ENCODE measurements at places on chromosomes 5 and 9. TPM values are rescaled to one million over a fixed set of nuclear protein-coding genes. Genes with fewer than 3 reads are reported as not detected.
A peak's percentile ranks its signal among the peaks of the same experiment; 100 is the strongest.

- no peak for DNase-seq
These were observed 2.8 kb downstream of the GALNT10 start for GRCh38 chr5:154193283-154193682.

DNA sequence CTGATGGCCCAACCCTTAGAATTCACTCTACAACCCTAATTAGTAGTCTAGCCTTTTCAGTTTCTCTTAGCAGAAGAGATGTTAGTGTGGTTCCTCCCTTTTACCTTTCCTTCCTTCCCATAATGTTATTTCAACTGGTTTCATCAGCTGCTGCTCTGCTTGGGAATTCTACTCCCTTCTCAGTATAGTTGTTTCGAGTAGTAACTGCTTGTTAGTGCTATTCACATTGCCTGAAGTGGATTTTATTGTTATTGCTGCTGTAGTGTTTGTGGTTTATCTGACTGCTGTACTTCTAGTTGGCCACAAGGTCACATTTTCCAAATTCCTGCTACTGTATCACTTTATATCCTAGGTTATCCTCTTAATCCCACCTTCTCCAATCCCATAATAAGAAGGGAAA is 29.7 kb downstream of the SMIM15 start:
- no peak for DNase-seq

GRCh38 chr5:33887268-33887667 is 4.5 kb downstream of the ADAMTS12 start:
- no peak for DNase-seq

- no peak for DNase-seq
These were observed 100.9 kb upstream of the HCN1 start for GRCh38 chr5:45796959-45797553.

GRCh38 chr5:107306594-107306993 is 364.1 kb downstream of the EFNA5 start:
- DNase-seq = no peak

DNA sequence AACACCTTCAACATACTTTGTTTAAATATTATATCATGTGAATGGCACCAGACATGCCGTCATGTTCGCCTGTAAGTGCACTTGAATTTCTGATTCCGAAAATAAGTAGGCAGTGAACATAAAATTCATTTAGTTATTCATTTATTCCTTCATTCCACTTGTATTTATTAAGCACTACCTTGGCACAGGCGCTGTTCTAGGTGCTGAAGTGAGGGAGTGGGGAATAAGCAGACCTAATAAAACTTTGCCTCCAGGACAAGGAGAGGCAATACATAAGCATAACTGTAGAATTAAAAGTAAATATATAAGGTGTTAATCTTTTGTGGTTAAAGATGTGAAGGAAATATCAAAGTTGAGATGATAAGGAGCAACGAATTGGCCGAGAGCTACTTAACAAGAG is 297.4 kb downstream of the TENT4A start:
- no peak for DNase-seq

DNA sequence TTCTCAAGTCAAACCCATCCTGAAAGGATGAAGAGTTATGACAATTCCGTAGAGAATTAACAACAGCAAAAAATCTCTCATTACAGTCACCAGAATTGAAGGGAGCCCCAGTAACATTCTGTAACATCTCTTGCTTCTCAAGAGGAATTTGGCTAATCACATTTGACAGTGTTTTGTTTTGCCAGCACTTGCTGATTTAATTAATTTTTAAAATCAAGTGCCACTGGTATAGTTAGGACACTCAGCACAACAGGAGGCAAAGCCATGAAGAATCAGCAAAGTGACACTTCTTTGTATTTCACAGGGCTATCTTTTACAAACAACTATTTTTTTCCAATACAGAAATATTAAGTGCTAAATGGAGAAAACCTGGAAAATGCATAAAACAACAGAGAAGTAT is 152.8 kb downstream of the MCTP1 start:
- no peak for DNase-seq

DNA sequence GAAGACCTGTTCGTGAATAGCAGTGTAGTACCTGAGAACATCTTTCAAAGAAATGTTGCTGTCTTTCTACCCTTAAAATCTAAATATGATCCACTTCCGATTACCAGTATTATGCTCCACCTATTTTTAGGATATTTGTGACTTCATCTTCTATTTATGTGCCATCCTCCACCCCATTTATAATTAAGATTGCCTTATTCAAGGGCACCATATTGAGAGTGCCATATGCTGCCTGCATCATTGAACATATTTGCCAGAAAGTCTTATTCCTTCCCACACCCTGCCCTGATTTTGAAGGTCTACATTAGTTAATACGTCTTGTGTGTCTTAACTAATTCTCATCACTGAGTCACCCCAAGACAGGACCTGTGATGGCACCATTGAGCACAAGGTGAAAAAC is 1076.7 kb downstream of the CDH12 start:
- DNase-seq = no peak

GRCh38 chr5:61059499-61059898 is 102.8 kb downstream of the SMIM15 start:
- no peak for DNase-seq

DNA sequence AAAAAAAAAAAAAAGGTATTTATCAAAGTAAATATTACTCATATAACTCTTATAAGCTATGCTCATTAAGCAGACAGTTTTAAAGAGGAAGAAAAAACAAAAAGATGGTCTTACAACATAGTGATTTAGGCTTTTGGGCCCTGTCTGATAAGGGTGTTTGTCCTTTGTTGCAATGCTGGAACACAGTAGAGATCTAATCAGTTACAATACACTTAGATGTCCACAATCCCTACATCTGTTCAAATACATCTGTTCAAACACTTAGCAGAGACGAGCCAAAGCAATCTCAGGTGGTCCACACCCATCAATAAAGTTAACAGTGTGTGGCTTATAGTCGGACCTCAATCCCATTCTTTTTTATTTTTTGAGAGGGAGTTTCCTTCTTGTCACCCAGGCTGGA is 11.0 kb downstream of the PRXL2C start:
- DNase-seq = no peak

- no peak for DNase-seq
These were observed 24.7 kb upstream of the ANKRD34B start for GRCh38 chr5:80594810-80595209.

DNA sequence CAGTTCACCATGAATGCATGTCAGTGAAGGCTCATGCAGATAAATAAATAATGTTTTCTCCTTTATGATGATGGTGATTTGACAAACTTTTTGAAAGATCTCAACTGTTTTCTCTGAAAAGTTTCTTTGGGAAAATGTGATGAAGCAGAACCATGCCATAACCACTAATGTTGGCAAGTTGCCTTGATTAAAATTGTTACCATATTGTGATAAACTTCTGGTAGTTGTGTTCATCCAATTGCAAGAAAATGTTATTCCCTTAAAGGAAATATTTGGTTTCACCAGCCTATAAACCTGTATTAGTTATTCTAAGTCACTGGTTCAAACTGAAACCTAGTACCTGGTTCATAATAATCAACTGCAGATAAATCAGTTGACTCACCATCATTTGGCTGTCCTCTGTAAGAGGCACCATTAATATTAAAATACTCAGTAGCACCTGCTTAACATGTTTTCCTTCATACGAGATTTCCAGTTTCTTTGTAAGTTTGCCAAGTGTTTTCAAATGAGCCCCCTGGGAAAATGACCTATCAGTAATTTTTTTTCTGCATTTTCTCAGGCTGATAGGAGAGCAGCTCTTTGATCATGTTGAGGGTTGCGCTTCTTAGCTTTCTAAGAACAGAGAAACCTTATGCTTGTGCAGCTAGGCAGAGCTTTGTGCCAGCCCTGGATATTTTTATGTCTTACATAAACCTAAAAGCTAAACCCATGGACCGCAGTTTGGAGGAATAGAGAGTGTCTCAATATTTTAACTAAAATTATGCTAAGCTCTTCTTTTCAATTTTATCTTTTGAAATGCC is 88.0 kb downstream of the LURAP1L start:
- no peak for DNase-seq

DNA sequence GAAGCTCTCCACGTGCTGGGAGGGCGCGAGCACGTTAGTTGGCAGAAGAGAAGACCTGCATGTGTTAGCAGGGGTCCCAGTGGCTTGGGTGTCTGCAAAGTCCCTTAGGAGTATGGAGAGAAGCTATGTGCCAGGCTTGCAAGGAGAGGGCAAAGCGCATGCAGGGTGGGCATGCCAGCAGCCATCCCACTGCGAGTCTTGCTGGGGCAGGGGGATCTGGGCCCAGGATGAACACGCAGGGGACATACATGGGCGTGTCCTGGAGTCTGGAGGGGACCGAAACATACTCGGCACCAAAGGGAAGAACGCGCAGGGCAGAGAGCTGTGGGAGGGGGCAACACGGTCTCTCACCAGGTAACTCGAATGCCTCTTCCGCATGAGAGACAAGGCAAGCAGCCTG is 43.6 kb upstream of the IPPK start:
- no peak for DNase-seq

DNA sequence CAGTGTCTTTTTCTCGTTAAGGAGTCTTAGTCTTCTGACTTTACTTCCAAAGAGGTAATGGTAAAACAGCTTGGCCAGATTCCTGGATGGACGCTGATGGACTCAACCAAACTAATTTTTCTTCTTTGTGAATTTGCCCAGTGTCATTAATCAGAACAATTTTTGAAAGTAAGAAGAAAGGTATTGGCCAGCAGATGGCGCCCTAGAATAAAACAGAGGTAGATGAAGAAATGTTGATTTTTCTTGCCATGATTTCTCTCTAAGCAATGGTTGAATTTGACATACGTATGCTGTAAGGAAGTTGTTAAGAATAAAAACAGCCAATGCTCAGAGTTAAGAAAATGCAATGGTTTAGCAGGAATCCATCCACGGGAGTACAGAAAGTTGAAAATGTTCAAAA is 500.0 kb downstream of the DIRAS2 start:
- DNase-seq = no peak

GRCh38 chr5:141637123-141637766 is 448 bp downstream of the RELL2 start:
- peak; percentile 80 for DNase-seq

GRCh38 chr9:84705128-84705527 is 35.6 kb downstream of the NTRK2 start:
- DNase-seq = no peak

GRCh38 chr9:8826281-8826680 is 1026.7 kb upstream of the DMAC1 start:
- no peak for DNase-seq

- no peak for DNase-seq
These were observed 308.1 kb downstream of the LRRC70 start for GRCh38 chr5:62886603-62887315.

DNA sequence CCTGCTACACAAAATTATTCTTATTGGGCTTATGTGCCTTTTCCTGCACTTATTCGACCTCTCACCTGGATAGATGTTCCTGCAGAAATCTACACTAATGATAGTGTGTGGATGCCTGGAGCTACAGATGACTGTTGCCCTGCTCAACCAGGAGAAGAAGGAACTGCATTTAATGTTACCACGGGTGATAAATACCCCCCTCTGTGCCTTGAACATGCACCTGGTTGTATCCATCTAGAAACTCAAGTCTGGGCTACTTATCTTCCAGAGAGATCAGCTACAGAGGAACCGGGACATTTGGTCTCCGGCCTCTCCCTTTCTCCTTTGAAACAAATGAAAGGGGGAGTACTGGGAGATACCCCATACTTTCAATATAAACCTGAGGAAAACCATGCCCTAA is 54.5 kb downstream of the SH3PXD2B start:
- no peak for DNase-seq

DNA sequence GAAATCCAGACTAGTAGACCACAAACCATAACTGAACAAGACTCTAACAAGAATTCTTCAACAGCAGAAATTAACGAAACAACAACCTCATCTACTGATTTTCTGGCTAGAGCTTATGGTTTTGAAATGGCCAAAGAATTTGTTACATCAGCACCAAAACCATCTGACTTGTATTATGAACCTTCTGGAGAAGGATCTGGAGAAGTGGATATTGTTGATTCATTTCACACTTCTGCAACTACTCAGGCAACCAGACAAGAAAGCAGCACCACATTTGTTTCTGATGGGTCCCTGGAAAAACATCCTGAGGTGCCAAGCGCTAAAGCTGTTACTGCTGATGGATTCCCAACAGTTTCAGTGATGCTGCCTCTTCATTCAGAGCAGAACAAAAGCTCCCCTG is 68.6 kb downstream of the VCAN start:
- no peak for DNase-seq

GRCh38 chr9:8917956-8918739 is 1118.6 kb upstream of the DMAC1 start:
- no peak for DNase-seq

DNA sequence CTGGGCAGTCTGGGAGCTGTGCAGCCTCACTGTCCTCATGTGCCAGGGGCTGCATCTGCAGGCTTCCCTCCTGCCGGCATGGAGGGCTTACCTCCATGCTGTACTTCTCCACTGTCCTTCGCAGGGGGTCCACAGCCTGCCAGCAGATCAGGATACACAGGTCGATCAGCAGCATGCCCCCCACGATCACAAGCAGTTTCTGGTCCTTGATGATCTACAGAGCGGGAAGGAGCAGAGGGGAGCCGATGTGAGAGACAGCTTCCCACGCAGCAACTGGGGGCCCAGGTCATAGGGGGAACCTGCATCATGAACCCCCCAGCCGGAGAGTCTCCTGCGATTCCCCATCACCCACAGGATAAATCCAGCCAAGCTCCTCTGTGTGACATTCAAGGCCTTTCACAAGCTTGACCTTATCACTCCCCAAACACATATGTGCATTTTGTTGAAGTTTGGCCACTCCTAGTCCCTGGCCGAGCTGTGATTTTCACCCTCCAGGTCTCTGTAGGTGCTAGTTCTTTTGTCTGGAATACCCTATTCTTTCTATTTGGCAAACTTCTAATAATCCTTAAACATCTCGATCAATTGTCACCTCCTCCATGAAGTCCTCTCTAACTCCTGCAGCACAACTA is 107.3 kb upstream of the TBC1D2 start:
- DNase-seq = no peak

DNA sequence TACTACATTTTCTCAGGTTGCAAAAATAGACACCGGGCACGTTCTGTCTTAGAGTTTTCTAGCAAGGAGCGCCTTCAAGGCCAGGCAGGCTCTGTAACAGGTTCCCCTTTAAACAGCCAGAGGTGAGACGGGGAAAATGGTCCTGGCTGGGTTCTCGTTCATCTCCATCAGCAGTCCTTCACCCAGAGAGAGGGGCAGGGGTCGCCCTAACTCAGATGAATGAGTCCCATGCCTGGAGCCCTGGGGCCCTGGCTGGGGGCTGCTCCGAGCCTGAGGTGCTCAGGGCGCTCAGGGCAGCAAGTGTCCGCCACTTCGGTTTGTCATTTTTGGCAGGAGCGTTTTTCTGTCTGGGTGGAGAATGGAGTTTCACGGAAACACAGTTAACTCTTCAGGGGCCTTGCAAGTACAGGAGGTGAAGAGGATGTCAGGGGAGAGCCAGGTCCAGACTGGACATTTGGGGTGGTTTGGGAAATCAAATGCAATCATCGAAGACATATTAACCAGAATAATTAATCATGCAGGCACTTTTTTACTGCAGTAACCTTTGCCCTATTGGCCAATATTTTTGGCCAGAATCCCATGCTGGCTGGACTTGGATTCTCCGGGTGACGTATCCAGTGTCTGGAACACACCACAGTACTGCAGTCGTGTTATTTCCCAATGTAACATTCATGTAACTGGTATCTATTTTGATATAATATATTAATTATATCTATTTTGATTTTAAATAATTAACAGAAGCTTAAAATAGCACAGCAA is 2.9 kb downstream of the NTNG2 start:
- no peak for DNase-seq

- DNase-seq = no peak
These were observed 163.9 kb downstream of the ARHGEF28 start for GRCh38 chr5:73789851-73790281.

C5orf52 gene
- total RNA-seq = 1.7 TPM

MYMK gene
- total RNA-seq = not detected

TGFBI gene
- total RNA-seq = 26.8 TPM

RMRP gene
- 19,463 TPM for total RNA-seq

SARDH gene
- 2.1 TPM for total RNA-seq

LOX gene
- total RNA-seq = 4.6 TPM

ANKRD18A gene
- total RNA-seq = 15.9 TPM

All from mucosa of descending colon (tissue), 3 donors.